ENCODE measurements at places on chromosomes 3 and 15. TPM values are rescaled to one million over a fixed set of nuclear protein-coding genes. Genes with fewer than 3 reads are reported as not detected.

MORC1 gene
- not detected for total RNA-seq

GATA2 gene
- total RNA-seq: 1.5 TPM

IL5RA gene
- total RNA-seq: not detected

- no peak for DNase-seq
These were observed 142.6 kb downstream of the BBX start for GRCh38 chr3:107665351-107665750.

GRCh38 chr3:175655351-175655750 is 796.2 kb downstream of the NAALADL2 start:
- no peak for DNase-seq

- DNase-seq: no peak
These were observed 219.5 kb upstream of the GAP43 start for GRCh38 chr3:115403786-115404185.

GRCh38 chr3:168327856-168328255 is 232.1 kb upstream of the GOLIM4 start:
- DNase-seq: no peak

- no peak for DNase-seq
These were observed 6.4 kb downstream of the SETMAR start for GRCh38 chr3:4309491-4310128.

RBSN gene
- total RNA-seq: 20.7 TPM

DNA sequence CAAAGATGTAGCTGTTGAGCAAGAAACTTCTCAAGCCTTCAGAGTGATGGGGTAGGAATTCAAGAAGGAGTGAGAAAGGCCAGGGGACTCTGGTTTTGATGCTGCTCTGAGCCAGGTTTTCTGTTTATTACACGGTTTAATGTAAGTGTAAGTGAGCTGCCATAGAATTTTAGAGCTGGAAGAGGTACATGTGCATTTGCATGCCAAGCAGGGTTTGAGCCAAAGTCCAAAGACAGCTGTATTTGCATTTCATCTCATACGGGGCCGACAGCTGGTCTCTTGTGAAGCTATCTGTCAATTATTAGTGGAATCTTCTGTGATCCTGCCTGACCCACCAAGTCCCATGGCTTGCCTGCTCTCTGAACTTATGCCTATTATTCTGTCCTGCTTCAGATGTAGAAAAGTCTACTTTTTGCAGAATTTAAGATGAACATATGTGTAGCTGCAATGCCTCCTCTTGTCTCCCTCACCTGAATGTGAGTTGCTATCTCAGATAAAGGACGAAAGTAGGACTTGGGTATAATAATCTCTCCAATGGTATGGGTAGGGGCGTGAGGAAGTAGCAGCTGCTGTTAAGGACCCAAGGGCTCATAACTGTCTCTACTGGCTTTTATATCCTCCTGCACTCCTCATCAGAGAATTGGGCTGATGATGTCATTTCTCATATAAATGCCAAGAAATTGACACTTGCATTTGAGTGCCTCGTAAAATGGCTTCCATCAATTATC is 160.0 kb downstream of the SQOR start:
- no peak for DNase-seq
